NCI-H2081 treated with DMSO at 0.1 percent for 48 hours (cell line): ENCODE measurements at places on chromosomes 3 and 15.

- DNase-seq, result no peak
Measured at GRCh38 chr3:3260870-3261269, 81.4 kb upstream of the CRBN start.

DNA sequence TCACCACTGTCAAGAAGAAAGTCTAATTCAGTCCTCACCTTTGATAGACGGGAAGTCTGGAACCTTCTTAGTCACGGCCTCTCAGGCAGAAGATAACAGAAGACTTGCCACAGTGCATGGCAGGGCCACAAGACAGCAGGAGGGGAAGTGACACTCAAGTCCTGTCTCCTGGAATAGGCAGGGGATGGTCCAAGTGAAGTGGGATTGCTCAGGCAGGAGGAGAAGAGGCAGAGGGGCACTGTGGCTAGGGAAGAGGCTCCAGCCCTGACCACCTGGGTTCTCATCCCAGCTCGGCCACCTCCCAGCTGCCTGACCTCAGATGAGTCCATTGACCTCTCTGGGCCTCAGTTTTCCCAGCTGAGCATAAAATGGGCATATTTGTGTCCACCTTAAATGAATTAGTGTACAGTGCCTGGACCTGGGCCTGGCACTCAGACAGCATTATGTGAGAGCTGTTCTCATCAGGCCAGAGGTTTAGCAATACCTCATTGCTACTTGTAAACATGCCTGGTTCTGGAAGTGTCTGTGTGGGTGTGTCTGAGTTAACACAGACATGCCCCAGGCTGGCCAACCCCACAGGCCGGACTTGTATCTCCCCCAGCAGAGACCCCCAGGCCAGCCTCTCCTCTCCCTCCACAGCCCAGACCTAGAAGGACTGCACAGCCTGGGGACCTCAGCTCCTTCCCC, 11.5 kb upstream of the PCSK6 start:
- no peak for DNase-seq

DNA sequence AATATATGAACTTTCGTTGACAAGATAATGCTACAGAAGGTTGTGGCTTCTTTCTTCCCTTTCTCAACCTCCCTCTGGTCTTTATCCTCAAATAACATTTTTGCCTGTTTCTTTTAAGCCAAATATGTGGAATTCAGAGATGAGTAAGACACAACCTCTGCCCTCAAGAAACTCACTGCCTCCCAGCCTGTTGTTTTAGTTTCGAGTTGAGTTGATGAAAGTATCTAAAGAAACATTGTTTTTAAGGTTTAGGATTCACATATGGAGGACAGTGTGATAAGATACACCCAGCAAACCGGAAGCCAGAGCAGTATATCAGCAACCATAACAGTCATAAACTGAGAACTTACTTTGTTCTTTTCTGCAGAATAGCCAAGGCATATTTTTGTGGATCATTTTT, 218.6 kb downstream of the THSD4 start:
- DNase-seq, result no peak

- DNase-seq, result no peak
Measured at GRCh38 chr3:11641683-11642430, 1.9 kb downstream of the VGLL4 start.

GRCh38 chr3:21722768-21723167, 28.2 kb downstream of the ZNF385D start:
- DNase-seq, result no peak

- DNase-seq, result no peak
Measured at GRCh38 chr3:126307591-126308393, 49.4 kb downstream of the KLF15 start.

- DNase-seq, result no peak
Measured at GRCh38 chr15:91780387-91780786, 73.1 kb upstream of the SLCO3A1 start.
